ENCODE measurements at places on chromosomes 1 and 21.

- DNase-seq, result peak; percentile 52
Observed at GRCh38 chr1:27478098-27478497, 11.9 kb downstream of the WASF2 start.

DNA sequence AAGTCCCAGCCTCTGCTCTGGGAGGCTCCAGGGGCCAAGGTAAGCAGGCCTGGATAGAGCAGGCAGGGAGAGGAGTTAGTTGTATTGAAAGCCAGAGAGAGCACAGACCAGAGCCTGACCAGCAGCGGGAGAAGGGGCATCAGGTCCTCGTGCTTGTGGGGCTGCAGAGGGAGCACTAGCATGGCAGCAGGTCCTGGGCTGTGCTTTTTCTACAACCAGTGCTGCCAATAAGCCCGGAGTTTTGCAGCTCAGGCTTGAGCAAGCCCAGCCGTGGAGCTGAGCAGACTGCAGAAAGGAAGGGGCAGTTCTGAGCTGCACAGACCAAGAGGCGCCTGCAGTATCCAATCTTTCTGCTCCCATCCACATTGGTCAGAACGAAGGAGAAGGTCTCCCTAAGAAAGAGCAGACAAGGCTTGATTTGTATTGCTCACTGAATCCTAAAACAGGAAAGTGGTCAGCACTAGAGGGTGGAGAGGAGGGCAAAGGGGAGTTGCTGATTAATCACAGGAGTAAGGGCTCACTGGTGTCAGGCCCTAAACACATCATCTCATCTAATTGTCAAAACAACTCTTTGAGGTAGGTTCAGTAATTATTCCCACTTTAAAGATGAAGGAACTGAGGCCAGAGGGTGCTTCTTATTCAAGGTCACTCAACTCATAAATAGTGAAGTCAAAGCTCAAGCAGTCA is 2.7 kb downstream of the DENND2D start:
- peak; percentile 59 for DNase-seq

DNA sequence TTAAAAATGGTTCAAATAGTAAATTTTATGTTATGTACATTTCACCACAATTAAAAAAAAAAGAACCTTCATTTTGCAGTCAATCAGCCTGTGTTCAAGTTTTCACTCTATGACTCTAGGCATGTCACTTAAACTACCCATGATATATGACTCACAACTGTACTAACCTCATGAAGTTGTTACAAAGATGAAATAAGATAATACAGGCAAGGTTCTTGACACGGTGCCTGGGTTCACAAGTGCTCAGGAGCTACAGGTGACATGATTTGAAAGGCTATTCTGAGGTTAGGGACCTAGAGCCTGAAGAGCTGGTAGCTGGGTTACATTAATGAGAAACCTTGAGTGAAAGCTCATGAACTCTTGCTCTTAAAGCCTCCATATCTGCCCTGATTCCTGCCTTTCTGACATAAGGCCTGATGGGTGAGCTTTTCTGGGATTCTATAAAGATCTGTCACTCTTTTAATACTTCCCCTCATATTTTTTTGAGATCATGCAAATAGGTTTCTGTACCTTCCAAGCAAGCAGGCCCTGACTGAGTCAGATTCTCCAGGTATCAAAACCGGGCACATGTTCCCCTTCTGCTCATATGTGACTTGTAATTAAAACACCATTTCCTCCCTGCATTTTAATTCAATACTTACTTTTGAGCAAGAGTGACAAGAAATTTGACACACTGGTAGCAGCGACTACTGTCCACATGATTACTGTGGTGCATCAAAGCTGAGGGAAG is 34.0 kb downstream of the PCSK9 start:
- no peak for DNase-seq

DNA sequence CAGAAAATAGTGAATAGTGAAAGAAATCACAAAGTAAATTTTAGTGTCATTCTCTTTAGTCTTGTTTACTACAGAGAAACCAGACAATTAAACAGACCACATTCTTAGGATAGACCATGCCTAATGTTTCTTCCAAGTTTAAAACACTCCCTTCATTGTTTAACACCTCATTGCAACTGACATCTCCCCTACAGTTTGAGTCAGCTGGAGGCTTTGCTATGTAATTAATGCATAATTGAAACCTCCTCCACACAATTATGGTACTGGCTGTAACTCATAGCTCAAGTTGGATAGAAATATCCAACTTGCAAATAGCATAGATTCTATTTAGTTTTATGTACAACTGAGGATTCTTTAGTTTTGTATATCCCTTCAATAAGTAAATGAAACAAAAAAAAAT is 35.2 kb upstream of the B3GALT2 start:
- DNase-seq, result no peak

DNA sequence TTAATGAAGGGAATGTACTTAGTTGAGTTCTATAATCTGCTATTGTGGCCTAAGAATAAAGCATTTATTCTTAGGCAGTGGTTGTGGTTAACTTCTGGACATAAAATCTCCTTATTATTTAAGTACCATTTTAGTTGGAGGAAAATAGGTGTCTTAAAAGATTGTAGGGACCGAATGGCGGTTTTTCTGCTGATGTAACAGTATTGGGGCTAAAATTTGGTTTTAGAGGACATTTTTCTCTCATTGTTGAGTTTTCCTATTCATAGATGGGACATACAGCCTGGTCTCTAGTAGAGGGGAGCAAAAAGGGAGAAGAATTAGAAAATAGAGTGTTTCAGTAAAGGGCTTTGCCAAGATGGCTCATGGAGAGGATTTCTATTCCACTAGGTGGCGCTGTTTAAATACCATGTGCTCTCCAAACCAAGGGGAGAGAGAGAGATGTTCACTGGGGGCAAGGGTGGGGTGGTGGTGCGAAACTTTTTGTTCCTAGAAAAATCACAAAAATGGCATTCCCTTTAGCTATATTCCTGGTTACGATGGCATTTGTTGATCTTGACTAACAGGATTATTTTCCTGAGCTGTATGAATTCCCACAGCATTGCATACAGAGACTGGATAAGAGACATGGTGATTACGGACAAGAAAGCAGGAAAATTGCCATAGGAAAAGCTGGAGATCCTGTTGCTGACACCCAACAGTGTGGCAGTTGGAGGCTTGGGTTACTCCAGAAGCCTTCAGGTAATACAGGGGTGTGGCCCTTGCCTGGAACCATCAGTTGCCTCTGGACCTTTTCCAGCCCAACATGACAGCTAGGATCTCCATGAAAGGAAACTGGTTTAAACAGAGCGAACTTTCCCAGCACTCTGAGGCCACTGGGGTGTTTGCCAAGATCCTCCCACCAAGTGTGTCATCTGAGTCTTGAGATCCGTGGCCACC is 18.2 kb upstream of the FCGR2A start:
- DNase-seq, result no peak

- DNase-seq, result no peak
Observed at GRCh38 chr1:22229379-22229778, 86.5 kb upstream of the WNT4 start.

GRCh38 chr1:154490317-154490716 is 11.7 kb upstream of the TDRD10 start:
- DNase-seq, result no peak

DNA sequence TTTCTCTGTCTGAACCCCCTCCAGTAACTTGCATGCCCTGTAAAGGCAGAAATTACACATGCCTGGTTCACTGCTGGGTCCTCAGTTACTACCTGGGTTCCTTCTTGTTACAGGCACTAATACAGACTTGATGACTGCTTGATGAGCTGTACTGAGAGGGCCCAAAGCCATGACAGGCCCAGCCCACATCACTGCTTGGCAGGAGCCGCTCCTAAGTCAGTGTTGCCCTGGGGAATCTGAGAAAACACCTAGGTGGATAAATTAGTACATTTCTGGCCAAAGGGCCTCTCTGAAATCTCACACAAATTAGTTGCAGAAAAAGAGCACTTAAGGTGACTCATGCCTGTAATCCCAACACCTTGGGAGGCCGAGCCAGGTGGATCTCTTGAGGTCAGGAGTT is 37.8 kb upstream of the IRF2BP2 start:
- DNase-seq, result no peak

DNA sequence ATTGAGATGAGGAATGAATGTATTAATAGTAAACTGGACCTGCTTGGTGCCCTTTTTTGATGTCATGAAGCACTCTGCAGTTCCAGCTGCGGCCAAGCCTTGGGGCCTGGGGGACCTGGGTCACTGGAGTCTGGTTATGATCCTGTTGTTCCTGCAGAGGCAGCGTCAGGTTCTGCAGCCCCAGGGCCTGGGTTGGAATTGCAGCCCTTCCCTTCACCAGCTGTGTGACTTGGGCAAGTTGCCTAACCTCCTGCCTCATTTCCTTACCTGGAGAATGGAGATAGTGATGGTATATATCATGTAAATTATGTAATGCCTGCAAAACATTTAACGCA is 9.1 kb upstream of the ATP5PO start:
- DNase-seq, result no peak

- DNase-seq, result no peak
Observed at GRCh38 chr1:30449428-30450147, 273.8 kb downstream of the MATN1 start.

DNA sequence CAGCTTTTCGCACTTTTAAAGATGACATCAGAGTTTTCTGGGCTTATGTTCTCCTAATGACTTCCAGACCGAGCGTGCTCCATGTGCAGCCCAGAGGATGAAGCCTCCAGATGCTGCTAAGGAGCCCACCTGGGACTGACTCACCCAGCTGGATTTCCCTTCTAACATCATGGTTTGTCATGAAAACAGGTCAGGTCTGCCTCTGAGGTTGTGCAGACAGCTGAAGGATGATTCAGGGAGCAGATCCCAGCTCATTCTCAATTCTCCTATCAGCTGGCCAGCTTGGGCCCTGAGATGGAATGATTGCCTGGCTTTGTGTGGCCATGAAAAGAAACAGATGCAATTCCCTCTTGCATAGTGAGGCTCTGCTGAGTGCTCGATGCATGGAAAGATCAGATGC is 123.9 kb upstream of the DUSP10 start:
- DNase-seq, result no peak

Data from GM06990 (cell line).